ENCODE measurements at places on chromosomes 2 and 18.
A peak's percentile ranks its signal among the peaks of the same experiment; 100 is the strongest.

- no peak for DNase-seq
Observed at GRCh38 chr2:209471037-209471436, 47.2 kb downstream of the MAP2 start.

GRCh38 chr2:20230114-20230425, 5.1 kb upstream of the SDC1 start:
- DNase-seq, result no peak

- DNase-seq, result no peak
Observed at GRCh38 chr2:17646838-17647701, 106.5 kb downstream of the SMC6 start.

DNA sequence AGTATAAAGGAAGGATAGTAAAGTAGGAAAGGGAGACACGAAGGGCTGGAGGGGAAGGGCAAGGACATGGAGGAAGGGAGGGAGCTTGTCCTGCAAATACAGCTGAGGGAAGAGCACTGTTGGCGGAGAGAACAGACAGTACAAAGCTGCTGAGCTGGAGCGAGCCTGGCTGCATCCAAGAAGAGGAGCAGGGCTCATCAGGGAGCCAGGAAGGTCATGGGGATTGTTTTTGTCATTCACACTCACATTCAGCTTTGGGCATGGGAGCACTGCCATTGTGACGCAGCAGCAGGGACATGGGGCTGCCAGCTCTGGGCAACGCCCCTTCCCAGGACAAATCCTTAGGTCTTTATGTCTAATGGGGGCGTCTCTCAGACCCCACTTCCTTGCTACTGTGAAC, 125.1 kb downstream of the COPS8 start:
- DNase-seq, result no peak

GRCh38 chr2:104249629-104250028, 604.3 kb upstream of the POU3F3 start:
- no peak for DNase-seq

GRCh38 chr2:203909261-203909967, 27.1 kb upstream of the ICOS start:
- DNase-seq, result peak; percentile 23

- peak; percentile 21 for DNase-seq
Observed at GRCh38 chr2:65749545-65749944, 317.1 kb upstream of the SPRED2 start.

- no peak for DNase-seq
Observed at GRCh38 chr2:62467100-62467474, 38.9 kb downstream of the TMEM17 start.

GRCh38 chr2:127701651-127702394, 526 bp downstream of the SFT2D3 start:
- DNase-seq, result no peak

DNA sequence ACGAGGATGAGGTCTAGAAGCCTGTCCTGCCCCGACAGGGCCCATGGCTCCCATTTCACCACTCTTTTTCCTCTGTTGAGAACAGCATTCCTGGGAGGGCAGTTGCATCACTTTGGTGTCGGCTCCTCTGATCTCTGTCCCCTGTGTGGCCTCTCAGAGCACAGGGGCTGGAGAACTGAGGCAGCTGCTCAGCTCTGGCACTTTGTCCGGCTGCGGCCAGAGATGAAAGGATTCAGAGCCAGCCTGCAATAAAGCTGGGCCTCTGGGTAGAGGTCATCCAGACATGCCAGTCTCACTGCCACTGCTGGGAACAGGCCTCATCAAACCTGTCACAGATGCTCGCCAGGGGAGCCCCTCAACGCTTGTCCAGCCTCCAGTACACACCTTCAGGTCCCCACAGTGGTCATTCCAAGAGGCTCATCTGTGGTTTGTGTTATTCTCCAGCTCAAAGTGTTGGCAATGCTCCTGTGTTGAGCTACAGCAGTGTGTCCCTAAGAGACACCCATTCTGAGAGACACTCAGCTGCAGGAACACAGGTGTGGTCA, 13.1 kb upstream of the ROCK2 start:
- no peak for DNase-seq

- peak; percentile 58 for DNase-seq
Observed at GRCh38 chr2:71933467-71934319, 214.0 kb downstream of the CYP26B1 start.

DNA sequence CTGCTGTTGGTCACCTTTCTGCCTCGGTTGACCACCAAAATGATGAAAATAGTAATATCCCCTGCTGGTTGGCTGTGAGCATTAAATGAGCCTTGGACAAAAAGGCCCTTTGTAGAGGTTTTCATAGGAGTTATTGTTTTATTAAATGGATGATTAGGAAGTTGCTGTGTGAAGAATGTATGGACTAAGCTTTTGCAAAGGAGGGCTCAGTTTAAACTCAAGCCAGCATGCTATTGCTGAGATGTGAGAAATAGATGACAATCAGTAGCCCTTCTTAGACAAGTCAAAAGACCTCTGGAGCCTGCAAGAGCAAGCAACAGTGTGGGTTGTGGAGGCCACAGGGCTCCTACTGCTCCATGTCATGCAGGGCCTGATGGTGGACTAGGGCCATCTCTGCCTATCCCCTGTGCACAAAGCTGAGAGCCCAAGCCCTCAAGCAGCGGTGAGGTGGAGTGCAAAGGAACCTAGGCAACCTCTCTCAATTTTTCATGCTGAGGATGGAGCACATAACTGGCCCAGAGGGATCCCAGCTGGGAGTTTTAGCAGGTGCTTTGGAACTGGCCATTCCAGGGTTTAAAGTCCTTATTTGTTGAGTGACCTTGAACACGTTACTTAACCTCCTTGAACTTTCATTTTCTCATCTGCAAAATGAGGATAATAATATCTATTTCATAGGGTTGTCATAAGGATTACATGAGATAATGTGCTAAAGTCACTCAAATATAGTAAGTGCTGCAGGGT, 37.1 kb downstream of the FOSL2 start:
- no peak for DNase-seq

DNA sequence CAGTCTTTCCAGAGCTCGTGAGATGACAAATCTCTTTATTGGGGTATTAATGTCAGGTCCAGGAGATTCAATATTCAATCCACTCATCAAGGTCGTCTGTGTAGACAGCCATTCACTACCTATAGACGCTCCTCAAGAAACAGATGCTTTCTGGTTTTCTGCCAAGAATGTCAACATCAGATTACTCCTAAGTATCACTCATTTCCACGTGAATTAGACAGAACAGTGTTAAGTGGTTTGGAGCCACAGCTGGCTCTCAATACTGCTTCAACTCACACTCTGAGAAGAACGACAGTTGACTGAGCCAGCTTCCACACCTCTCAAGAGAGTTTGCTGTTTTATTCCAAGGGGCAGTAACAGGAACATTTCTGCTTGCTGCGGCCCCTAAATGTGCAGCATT, 113.5 kb upstream of the NEDD4L start:
- no peak for DNase-seq

DNA sequence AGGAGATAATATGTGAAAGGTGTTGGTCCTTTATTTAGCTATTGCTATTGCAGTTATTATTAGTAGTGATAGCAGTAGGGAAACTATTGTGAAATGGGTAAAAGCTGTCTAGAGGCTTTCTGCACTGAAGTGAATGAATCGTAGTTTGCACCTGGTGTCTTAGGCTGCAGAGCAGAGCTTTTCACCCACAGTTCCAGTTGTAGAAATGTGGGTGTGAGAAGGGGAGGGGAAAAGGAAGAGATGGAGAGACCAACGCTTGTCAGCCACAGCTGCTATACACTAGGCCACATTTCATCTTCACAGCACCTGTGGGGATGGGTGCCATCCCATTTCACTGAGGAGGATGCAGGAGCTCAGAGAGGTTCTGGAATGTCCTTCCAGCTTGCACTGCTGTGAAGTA, 50.0 kb downstream of the TRPM8 start:
- no peak for DNase-seq

DNA sequence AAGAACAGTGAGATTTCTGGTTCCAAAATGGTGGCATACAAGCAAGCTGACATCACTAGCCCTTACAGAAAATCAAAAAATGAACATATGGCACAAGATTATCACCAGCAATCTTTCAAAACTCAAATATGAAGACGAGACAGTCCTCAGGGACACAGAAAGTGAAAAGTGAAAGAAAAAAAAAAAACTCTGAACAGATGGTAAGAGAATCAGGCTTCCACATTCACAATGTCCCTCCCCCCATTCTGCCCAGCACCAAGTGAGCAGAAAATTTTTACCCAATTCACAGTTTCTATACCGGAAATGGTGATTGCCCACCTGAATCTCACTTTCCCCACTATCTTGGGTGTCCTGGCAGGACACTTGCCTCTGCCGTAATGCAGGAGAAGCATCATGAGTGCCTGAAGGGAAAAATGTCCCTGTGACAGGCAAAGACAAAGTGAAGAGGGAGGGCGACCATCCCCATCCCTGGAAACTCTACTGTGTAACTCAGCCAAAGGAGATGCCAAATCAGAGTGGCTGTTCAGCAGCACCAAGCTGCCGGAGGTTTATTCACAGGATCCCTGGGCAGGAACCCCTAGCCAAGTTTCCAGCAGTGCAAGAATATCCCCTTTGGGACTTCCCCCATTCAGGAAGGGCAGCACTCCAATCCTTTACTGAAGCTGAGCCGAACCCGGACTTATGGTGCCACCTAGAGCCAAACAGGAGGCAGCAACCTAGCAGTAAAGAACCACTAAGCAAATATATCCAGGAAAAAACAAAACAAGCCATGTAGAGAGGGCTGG, 312.2 kb downstream of the LRATD1 start:
- DNase-seq, result peak; percentile 1

GRCh38 chr2:238305092-238305862, 15.0 kb upstream of the TRAF3IP1 start:
- DNase-seq, result no peak
